ENCODE measurements at places on chromosomes 11 and 22.

DNA sequence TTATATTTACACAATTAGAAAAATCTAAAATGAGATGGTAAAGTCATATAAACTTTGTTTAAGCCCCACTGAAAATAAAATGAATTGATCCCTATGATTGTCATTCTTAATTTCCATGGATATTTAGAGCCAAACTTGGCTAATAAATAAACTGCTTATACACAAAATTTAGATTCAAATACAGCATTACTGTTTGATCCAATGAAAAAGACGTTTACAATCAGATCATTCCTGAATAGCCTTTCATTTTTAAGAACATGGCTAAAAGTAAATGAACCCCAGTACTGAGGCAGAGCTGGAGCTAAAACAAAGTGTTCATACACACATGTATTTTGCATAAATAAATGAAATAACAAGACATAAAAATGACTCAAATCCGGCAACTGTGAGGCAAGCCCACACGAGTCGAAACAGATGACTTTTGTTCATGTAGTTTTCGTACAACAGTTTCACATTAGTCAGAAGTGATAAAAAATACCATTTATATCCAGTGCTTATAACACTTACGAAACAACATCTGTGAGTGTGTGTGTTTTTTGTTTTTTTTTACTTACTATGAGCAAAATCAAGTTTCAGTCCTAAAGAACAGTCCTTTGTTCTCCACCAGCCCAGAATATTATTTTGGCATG lies 386.5 kb downstream of the SOX6 start:
- peak; percentile 18 for DNase-seq

GRCh38 chr22:47134222-47134621 lies 371.8 kb downstream of the TBC1D22A start:
- no peak for DNase-seq

- DNase-seq = no peak
Observed at GRCh38 chr11:122276221-122276620, 160.2 kb upstream of the BLID start.

GRCh38 chr11:116738975-116739374 lies 33.8 kb downstream of the BUD13 start:
- no peak for DNase-seq

DNA sequence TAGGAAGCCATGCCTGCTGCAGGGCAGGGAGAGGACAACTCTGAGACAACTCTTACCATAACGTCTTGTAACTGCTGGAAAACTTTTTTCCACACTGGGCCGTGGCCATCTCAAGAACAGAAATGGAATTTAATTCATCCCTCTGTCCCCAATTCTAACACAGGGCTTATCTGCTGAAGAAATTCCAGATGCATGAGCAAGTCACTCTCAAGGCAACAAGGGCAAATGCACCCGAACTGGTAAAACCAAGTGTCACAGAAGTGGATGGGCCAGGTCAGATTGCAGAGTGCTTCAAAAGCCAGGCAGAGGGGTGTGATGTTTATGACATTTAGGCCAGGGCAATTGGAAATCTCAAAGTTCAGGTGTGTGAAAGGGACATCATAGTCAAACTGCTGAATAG lies 7.4 kb downstream of the SMPD1 start:
- no peak for DNase-seq

- no peak for DNase-seq
Observed at GRCh38 chr11:76030968-76031590, 175.2 kb downstream of the WNT11 start.

DNA sequence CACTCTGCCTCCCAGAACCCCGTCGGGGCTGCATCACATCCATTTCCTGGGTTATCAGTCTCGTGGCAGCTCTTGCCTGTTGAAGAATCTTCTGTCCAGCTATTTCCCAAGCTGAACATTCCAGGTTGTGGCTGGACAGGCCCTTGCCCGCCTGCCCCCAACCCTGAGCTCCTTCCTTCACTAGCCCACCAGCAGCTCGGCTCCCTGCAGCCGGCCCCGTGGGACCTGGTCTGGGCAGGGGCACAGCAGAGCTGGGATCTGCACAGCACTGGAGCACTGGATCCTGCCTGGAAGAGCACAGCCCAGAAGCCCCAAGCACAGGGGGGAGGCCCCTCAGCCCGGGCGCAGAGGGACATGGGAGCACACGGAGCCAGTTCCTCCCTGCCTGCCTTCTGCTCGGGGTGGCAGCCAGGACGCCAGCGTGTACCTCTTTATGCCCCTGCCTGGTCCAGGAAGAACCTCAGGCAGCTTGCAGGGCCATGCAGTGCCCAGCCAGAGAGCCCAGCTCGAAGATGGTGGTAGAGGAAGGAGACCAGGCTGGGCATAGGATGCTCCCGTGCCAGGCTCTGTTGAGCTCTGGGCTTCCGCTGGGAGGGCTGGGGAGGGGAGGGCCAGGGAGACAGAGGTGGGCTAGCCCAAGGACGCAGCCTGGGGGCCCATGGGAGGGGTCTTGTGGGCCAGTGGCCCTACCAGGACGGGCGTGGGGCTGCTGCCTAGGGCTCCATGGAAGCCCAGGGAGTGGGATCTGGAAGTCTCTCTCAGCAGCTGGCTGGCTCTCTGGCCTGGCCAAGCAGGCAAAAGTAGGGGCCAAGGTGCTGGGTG lies 16.6 kb upstream of the GNB1L start:
- DNase-seq = no peak

GRCh38 chr22:31090217-31091085 lies 9.3 kb downstream of the SMTN start:
- DNase-seq = no peak

GRCh38 chr11:32043737-32044136 lies 47.1 kb upstream of the RCN1 start:
- no peak for DNase-seq

DNA sequence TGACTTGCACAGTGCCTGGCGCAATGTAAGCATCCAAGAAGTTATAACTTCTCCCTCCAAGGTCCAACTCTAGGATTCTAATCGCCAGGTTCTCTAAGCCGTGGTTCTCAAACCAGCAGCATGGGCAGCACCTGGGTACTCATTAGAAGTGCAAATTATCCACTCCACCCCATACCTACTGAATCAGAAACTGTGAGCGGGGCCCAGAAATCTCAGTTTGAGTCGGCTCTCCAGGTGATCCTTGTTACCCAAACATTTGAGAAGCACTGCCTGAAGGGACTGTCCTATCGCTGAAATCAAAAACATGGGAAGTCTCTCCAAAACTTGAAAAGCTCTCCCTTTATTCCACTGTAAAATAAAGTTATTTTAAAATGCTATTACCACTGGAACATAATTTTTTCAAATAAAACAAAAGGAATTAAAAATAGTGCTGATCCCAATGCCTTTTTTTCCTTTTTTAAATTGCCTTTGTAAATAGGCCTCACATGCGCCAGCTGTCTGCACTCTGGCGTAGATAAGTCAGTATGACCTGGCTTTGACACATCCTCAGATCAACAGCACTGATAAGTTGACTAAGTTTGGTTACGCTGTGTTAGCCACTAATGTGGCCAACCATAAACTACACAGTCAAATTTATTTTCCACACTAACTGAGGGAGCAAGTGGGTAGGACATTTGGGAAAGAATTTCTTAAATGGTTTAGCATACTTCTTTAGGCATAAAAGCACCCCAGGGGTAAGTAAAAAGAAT lies 8.4 kb upstream of the CTR9 start:
- peak; percentile 65 for DNase-seq

GRCh38 chr11:14242187-14242586 lies 116.8 kb downstream of the RRAS2 start:
- no peak for DNase-seq

GRCh38 chr11:11978792-11979487 lies 29.5 kb downstream of the DKK3 start:
- no peak for DNase-seq

DNA sequence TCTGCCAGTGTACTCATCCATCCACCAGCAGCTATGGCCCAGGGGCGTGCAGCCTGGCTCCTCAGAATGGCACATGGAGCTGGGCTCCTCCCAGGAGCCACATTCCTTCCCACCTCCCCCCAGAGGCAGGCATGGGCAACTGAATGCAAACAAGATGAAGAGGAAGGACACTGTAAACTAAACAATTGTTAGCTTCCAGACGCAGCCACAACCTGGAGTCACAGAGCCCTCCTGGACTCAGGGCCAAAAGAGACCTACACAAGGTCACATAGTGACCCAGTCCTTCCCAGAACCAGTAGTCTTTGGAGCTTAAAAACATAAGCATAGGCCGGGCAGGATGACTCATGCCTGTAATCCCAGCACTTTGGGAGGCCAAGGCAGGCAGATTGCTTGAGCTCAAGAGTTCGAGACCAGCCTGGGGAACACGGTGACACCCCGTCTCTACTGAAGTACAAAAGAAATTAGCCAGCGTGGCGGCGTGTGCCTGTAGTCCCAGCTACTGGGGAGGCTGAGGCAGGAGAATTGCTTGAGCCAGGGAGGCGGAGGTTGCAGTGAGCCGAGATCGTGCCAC lies 30.7 kb upstream of the CLDN5 start:
- no peak for DNase-seq

GRCh38 chr11:72831521-72832300 lies 17.5 kb downstream of the ATG16L2 start:
- DNase-seq = peak; percentile 66

GRCh38 chr11:117950301-117950700 lies 21.1 kb upstream of the TMPRSS13 start:
- no peak for DNase-seq

- no peak for DNase-seq
Observed at GRCh38 chr11:133549826-133550225, 17.5 kb upstream of the OPCML start.

- DNase-seq = peak; percentile 22
Observed at GRCh38 chr11:16738947-16739815, 734 bp downstream of the C11orf58 start.

DNA sequence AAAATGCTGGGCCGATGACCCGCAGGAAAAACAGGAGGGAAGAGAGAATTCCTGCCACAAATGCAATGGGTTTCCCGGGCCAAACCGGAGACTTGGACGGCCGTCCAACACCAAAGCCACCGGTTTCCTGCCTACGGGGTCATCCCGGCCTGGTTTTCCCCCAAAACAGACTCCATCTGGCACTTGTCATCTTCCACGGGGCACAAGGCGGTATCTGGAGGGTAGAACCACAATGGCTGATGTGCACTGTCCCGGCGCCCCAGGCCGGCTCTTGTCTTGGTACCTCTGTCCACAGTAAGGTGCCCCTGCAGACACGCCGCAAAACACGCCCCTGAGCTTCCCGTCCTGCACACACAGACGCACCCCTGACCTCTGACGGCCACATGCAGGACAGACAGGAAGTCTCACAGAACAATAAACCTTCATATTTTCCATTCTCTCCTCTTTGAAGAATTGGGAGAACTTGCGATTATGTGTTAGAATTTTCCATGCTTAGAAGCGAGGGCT lies 20.1 kb downstream of the CELSR1 start:
- no peak for DNase-seq

- DNase-seq = no peak
Observed at GRCh38 chr11:3086671-3087150, 29.5 kb upstream of the CARS1 start.

- DNase-seq = no peak
Observed at GRCh38 chr11:5507177-5507932, 2.4 kb downstream of the UBQLN3 start.

GRCh38 chr11:86671531-86672006 lies 847 bp downstream of the ME3 start:
- DNase-seq = no peak

DNA sequence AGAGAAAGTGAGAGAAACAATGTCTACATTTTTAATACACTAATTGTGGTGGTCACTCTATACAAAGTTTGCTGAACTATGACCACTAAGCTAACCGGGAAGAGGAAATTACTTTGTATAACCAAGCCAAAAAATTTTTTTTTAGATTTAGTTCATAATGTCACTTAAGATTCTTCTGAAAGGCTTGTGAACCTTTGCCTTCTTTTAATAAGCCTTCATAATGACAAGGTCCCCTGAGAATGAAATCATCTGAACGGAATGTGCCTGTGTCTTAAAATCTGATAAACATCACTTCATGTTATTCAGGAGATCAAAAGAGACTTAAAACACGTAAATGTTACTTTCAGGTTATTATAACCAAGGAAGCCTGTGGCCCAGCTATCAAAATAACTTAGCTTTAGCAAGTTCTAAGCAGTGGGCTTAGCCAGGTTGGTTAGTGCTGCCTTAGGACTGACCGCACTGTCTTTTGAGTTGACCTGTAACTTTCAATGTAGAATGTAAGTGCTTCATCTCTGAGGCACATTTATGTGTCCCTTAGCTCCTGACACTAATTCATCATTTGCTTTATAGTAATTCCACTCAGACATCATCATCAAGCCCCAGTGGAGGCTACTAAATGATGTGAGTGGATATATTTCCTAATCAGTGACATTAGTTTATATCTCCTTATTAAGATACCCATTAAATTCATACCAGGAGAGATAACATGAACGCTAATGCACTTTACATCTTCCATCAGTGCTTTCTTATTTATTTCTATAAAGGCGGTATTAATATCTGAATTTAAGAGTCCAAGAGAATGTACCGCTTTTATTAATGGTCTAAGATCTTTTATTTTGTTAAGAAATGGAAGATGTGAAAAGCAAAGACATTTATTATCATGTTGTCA lies 122.5 kb downstream of the WNT11 start:
- DNase-seq = no peak

DNA sequence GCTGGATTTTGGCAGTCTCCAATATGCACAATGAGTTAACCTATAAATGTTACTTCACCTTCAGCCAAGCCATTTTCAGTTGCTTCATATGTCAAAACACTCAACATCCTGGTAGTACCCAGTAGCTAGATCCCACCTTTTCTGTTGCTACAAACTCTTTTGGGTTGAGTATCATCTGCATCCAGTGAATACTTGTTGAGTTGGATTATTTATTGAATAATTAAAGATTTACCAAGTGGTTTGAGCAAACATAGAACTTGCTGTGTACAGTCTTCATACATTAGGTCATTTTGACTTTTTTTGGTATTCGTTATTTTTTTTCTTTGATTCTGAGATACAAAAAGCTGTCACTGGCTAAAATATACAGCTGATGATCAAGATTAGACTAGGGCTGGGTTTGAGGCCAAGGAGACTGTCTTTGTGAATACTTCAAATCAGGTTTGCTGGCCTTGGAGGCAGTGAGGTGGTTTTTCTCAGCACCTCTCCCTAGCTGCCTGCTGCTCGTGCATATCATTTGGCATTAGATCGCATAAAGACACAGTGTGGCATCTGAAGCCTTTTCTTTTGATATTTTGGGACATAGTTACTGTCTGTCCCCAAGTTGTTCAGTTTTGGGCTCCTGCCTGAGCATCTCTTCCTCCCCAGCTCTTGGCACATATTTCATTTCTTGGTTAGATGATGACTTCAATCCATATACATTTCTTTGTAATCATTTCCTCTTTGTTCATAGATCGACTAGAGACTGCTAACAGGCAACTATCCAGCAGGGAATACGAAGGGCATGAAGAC lies 62.8 kb downstream of the AMOTL1 start:
- DNase-seq = no peak

GRCh38 chr11:46264030-46264429 lies 13.4 kb upstream of the CREB3L1 start:
- DNase-seq = no peak
